ENCODE measurements at places on chromosomes 11 and 22.
A peak's percentile ranks its signal among the peaks of the same experiment; 100 is the strongest.

- DNase-seq = peak; percentile 79
Observed at GRCh38 chr11:17063171-17064002, 14.1 kb downstream of the RPS13 start.

DNA sequence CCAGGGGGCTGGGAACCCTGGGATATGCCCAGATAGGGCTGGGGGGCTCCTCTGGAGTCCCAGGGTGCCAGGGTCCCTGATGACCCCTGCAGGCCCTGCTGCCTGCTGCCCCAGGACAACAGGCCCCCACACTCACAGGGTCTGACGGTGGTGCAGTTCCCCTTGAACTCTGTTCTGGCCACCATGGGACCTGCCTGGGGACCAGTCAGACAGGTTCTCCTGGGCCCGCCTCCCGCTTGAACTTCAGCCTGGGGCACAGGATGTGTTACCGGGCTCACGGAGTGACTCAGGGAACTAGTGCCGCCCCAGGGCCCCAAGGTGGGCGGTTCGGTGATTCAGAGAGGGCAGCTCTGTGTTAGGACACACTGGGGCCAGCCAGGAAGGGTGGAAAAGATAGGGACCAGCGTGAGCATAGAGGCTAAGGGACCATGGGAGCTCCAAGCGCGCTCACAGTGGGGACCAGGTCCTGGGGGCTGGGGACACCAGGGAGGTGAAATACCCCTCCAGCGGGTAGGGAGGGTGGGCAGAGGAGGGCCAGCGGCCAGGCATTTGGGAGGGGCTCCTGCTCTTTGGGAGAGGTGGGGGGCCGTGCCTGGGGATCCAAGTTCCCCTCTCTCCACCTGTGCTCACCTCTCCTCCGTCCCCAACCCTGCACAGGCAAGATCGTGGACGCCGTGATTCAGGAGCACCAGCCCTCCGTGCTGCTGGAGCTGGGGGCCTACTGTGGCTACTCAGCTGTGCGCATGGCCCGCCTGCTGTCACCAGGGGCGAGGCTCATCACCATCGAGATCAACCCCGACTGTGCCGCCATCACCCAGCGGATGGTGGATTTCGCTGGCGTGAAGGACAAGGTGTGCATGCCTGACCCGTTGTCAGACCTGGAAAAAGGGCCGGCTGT, 21.5 kb upstream of the TXNRD2 start:
- no peak for DNase-seq

GRCh38 chr11:59901306-59901705, 22.7 kb downstream of the OOSP3 start:
- no peak for DNase-seq

- no peak for DNase-seq
Observed at GRCh38 chr22:35563211-35563610, 22.6 kb downstream of the RASD2 start.

DNA sequence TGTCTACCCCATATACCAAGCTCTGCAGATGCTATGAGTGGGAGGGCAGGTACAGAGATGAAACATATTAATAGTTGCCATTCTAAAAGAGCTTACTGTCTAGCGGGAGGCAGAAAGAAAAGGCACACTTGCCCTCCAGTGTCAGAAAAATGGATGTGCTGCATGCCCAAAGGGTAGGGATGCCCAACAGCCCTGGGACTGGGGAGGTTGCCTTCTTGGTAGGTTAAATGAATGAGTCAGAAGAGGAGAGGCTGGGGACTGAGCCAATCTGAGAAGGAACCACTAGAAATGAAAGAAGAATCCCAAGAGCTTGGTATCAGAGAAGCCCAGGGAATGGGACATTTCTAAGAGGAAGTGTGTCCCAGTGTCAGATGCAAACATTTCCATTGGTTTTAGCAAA, 1.2 kb downstream of the BIRC3 start:
- peak; percentile 73 for DNase-seq

Measured in activated T-cell treated with anti-CD3 and anti-CD28 coated beads, Interleukin-2, amount 50 U/mL, for 48 hours (primary cell).